ENCODE measurements at places on chromosomes 7 and 10.
A peak's percentile ranks its signal among the peaks of the same experiment; 100 is the strongest.

GRCh38 chr10:120782336-120782735 lies 68.8 kb upstream of the WDR11 start:
- DNase-seq: no peak

- DNase-seq: peak; percentile 89
Observed at GRCh38 chr7:103680161-103681144, 234.4 kb upstream of the SLC26A5 start.

GRCh38 chr7:121966276-121966934 lies 93.4 kb downstream of the PTPRZ1 start:
- DNase-seq: no peak

DNA sequence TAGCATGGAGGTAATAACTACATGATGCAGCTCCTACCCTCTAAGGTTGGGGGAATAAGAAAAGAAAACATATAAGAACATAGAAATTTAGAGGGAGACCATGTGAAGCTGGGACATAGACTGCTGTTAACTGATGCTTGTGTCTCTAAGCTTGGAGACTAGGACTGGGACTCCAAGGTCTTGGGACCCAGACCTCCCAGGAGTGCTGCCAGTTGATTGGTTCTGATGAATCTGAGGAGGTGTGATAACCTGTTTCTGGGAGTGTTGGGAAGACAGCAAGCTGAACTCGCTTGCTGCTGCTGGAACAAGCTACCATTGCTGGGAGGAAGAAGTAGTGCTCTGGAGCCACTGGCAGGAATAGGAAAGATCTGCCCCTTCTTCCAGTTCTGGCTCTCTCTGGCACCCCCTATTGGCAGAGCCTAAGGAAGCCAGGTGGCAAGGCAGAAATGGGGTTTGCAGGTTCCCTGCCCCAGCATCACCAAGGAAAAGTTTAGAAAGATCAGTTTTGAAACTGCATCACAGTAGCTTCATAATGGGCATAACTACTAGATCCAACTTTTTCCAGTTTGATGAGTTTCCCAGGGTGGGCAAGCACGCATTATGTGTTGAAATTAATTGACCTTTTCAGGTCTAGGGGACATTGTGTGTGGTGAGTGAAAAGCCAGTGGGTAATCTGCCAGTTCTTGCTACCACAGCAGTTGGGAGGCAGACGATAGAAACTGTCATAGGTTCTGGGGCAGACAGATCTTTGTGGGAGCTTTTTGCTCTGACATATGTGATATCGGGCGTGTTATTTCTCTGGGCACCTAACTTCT lies 140.7 kb downstream of the SND1 start:
- DNase-seq: peak; percentile 65

DNA sequence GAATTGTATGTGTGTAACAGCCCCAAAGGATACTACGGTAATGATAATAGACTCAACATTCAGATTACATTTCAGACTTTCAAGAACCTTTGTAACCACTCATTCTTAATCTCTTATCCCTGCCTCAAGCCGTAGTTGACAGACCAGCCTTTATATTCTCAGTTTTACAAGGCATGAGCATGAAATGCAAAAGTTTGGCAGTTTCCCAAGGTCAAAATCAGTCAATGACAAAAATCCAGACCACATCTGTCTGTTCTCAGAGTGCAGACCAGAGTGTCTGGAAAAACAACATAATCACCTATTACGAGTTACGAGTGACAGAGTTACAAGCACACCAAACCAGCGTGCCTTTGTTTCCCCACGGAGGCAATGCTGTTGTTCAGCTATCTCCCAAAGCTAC lies 178.6 kb upstream of the LRGUK start:
- no peak for DNase-seq

DNA sequence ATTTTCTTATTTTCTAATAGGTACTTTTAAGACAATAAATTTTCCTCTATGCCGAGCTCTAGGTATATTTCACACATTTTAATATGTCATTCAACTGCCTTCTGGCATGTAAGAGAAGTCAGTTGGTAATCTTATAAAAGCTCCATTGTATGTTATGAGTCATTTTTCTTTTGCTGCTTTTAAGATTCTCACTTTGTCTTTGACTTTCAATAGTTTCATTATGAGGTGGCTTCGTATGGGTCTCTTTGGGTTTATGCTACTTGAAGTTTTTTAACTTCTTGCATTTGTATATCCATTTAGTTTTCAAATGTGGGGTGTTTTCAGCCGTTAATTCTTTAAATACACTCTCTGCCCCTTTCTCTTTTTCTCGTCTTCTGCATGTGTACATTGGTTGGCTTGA lies 80.5 kb downstream of the ABCA13 start:
- DNase-seq: no peak

DNA sequence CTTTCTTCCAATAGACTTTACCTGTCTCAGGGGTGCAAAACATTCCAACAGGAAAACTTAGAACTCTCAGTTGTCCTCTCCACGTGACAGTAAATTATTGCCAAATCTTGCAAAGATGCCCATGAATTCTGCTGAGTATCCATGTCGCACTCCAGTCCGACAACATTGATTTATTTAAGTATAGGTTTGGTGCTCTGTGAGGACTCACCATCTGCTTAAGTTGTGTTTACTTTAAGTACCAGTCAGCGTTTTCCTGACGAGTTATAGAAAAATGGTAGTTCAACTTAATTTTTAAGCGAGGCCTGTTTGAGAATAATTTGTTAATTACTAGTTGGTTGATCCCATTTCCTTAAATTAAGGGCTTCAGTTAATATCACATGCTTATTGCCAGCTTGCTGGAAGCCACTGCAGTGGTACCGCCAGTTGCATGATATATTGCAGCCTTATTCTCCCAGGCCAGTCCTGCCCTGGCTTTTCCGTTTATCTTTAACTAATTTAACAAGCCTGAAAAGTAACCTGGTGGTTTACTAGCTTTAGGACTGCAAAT lies 27.8 kb downstream of the CREB5 start:
- DNase-seq: no peak

DNA sequence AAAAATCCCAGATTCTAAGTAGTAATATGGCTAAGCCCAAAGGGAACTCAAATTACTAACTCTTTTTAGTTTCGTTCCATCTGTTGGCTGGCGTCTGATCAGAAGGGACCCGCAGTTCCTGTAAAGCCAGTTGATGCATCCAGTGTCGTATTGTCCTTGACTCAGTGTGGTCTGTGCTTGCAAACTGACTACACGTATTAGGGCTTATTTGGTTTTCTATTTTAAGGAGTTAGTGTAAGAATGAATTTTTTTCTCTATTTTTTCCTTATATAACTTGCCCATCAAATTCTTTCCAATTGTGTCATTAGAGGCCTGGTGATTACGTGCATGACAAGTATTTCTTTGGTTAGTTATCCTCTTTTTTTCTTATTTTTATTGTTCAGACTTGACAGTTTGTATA lies 9.7 kb downstream of the ABCA13 start:
- no peak for DNase-seq

GRCh38 chr10:96416643-96417042 lies 57.8 kb upstream of the OPALIN start:
- DNase-seq: no peak
